ENCODE measurements at places on chromosomes 13 and 19. TPM values are rescaled to one million over a fixed set of nuclear protein-coding genes. Genes with fewer than 3 reads are reported as not detected.

DNA sequence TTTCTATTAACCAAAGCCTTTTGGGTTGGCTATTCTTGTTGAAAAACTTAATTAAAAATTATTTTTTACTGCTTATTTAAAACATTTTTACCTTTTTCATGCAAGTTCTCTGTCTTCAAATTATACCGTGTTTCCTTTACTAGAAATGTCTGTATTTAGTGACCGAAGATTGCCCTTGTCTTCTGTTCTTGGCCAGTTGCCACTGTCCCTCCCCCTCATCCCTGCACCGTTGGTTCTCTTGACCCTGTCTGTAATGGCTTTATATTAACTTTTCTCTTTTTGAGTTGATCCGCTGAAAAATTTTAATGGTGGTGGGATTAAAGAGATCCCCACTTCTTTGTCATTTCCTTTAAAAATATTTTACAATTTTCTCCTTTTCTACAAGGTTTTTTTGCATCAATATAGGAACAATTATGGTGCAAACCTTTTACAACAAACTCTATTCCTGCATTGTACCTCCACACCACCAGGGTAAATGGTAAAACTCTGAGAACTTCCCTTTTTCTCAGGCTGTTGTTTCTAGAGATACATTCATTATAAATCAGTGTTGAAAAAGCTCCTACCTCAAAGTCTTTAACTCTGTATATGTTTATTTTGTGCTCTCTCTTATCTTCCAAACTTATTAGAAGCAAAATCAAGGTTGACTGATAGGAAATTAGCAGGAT, 12.9 kb upstream of the RNF113B start:
- DNase-seq = no peak

PRR22 gene
- total RNA-seq = 5.9 TPM

DHDH gene
- 1.8 TPM for total RNA-seq

- DNase-seq = no peak
Measured at GRCh38 chr13:41696163-41697003, 239.0 kb downstream of the RGCC start.

DNA sequence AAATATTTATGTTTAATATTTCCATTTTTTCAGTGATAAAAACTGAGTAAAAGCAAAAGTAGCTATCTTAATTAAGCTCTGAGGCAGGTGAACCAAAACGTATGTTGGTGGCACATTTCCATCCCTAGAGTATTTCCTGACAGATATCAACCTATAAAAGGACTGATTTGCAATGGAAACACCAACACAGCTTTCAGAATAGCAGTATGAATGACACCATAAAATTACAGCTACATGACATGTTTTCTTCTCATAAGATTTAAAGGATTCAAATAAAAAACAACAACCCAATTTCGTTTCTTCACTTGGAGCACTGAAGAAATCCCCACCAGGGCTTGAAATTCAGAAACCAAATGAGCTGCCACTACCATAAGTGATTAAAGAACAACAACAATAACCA, 194.4 kb downstream of the RFC3 start:
- DNase-seq = no peak

- DNase-seq = no peak
Measured at GRCh38 chr19:38033658-38034491, 126.9 kb downstream of the SIPA1L3 start.

CCDC169 gene
- 5.8 TPM for total RNA-seq

OR2Z1 gene
- not detected for total RNA-seq

TDRD12 gene
- 0.29 TPM for total RNA-seq

ZNF560 gene
- total RNA-seq = not detected

GRCh38 chr13:93248627-93249047, 22.0 kb downstream of the GPC6 start:
- DNase-seq = peak; percentile 47

UBE2L5 gene
- total RNA-seq = not detected

DNA sequence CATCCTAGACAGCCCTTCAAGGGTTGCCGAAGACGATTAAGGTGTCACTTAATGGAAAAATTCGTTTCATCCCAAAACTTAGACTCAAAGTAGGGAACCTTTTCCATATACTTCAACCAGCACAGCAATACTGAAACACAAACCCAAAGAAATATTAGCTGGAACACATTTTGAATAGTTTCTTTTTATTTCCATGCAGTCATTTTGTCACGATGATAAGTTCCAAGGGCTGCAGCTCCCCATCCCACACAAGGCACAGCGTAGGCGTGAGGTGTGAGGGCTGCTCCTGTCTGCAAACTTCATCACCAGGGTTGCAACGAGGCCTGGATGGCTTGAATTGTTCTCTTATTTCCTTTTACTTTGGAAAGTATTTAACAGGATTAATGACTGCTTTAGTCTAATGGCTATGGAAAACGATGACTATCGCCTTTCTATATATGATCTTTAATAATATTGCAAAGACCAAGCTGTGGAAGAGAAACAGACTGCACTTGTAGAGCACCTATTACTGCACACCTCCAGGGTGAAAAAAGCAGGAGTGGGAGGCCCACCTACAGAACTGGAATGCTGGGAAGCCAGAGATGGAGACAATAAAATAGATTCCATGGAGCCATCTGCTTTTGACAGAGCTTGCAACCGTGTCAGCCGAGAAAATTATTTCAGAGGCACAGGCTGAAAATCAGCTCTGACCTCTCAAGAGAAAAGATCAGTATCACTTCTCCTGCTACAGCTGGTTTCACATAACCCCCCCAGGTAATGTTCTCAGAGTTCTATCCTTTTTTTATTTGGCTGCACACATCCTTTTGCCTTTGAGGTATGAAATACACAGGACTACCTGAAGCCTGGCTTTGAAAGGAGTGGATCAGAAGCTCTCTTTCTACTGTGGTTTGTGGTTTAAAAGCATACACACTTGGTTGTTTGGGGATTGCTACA, 274.5 kb upstream of the NBEA start:
- DNase-seq = no peak

FFAR3 gene
- total RNA-seq = not detected

DNA sequence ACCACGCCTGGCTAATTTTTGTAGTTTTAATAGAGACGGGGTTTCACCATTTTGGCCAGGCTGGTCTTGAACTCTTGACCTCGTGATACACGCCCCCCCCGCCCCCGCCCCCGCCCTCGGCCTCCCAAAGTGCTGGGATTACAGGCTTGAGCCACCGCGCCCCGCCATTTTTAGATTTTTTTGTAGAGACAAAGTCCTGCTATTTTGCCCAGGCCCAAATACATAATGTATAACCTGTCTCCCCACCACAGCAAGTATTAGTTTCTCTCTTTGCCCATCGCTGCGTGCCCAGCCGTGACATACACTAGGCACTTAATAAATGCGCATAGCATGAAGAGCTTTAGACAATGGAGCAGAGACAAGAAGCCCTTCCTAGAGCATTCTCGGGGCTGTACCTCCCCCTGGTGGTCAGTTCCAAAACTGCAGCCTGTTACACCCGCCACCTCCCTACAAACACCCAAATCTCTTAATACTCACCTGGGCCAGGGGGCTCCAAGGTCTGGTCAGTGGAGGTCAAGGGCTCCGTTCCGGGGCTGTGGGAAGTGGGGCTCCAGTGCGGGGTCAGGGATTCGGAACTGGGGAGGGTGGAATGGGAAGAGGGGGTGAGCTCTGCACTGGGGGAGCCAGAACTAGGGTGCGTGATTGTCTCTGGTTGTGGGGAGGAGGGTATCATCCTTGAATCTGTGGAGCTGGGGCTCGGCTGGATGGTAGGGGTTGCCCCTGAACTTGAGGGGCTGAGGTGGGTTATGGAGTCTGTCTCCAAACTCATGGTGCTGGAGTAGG, 22.5 kb downstream of the IQCN start:
- DNase-seq = peak; percentile 70

- no peak for DNase-seq
Measured at GRCh38 chr13:21039097-21039800, 22.1 kb downstream of the LATS2 start.

ZNF208 gene
- not detected for total RNA-seq

DNA sequence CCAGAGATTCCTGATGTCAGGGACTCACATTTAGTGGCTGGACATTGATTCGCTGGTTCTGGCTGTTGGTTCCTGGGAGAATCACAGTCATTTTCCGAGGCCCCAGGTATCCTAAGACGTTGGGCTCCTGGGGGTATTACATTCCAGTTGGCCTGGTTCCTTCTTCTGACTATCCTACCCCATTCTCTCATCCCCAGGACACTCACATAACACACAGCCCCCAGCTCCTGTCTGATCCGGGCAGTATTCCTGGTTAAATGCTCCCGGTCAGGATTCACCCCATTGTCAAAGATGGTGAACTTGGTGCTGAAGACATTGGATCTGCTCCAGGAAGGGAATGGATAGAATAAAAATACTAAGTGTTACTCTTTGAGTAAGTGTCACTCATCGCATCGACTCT, 11.5 kb downstream of the PPP1R15A start:
- no peak for DNase-seq

DNA sequence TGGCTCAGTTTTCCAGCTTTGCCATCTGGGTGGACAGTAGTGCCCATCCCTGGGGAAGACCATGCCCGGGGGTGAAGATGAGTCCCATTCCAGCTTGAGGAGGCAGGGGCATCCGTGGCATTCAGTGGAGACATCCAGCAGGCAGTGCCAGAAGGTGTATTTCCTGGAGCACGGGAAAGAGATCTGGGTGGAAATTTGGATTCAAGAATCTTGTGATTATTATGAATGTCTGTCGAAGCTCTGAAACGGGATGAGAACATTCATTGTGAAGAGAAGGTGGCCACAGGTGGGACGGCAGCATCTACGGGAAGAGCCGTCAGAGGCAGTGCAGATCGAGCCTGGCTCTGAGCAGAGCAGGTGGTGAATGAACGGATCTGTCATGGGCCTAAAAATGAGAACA, 167.3 kb upstream of the RNF113B start:
- no peak for DNase-seq

SMIM44 gene
- not detected for total RNA-seq

ZNF43 gene
- 77.2 TPM for total RNA-seq

GRCh38 chr19:1117654-1118053, 13.9 kb downstream of the GPX4 start:
- DNase-seq = no peak

DNA sequence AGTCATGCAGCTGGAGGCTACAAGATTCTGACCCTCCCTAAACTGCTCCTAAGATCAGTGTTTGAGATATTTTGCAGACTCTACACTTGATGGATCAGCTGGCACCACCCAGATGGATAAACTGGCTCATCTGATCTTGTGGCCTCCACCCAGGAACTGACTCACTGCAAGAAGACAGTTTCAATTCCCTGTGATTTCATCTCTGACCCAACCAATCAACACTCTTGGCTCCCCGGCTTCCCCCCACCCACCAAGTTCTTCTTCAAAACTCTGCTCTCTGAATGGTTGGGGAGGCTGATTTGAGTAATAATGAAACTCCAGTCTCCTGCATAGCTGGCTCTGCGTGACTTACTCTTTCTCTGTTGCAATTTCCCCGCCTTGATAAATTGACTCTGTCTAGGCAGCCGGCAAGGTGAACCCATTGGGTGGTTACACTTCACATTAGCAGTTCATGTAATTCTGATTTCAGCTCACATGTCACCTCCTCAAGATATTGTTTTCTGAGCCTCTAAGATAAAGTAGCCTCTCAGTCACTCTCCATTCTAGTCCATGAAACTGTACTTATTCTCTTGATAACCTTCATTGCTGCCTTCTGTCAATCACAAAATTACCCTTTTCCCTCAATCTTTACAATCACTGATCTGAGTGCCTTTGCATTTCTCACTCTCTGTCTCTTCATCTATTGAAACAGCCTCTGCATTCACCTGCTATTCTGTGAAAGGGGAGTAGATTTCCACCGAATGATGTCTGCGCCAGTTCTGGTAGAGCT, 9.9 kb upstream of the FPR3 start:
- DNase-seq = no peak

GPR4 gene
- not detected for total RNA-seq

- DNase-seq = no peak
Measured at GRCh38 chr19:18203408-18203862, 407 bp downstream of the RAB3A start.

FREM2 gene
- total RNA-seq = 75.3 TPM

DNA sequence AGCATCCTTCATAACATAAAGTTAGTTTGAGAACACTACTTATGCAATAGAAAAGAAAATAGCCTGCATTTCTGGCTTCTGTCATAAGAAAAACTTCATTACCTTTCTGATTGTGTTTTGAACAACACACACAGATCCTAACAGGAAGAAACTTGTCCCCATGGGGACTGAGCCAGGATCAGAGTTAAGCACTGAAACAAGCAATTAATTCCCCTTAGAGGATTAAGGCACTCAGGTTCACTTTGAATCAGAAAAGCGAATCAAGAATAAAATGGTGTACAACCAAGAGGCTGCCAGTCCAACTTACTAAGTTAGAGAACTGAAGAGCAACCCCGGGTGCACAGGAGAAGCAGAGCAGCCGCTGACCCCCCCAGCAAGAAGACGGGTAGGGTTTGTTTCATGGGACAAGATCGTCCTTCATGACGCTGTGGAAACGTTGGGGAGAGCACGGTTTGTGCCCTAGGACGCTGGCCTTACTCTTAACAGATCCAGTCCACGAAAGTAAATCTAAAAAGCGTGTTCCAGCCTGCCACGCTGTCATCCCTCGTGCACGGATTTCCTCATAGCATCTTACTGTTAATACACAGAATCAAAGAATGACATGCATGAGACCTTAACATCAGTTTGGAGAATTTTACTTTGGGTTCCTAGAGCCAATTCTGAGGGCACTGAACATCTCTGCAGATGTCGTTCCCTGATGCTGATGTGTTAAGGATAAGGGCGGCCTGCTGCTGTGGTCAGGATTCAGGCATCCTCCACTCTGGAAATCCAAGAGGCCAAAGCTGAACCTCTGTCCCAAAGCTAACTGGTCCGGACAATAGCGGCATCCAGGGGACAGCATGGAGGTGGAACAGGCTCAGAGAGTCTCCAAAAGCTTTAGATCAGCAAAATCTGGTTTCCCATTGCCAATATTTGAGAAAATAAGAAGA, 46.4 kb downstream of the GGACT start:
- DNase-seq = no peak

PRTN3 gene
- not detected for total RNA-seq

PRODH2 gene
- 5.3 TPM for total RNA-seq

C19orf18 gene
- 1.8 TPM for total RNA-seq

GRCh38 chr13:89455741-89456140, 1784.6 kb downstream of the SLITRK5 start:
- no peak for DNase-seq

- DNase-seq = no peak
Measured at GRCh38 chr13:96165840-96166239, 75.9 kb downstream of the HS6ST3 start.

ARL11 gene
- 0.10 TPM for total RNA-seq

DNA sequence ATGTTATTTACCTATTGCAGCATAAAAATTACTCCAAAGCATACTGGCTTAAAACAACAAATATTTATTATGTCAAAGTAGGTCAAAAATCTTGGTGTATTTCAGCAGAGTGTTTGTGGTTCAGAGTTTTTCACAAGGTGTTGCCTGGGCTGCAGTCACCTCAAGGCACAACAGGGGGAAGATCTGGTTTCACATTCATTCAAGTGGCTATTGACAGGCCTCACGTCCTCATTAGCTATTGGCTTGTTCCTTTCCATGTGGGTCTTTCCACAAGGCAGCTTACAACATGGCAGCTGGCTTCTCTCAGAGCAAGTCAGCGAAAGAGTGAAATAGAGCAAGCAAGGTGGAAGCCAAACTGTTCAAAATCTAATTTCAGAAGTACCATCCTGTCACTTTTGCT, 602.9 kb downstream of the OLFM4 start:
- no peak for DNase-seq

HIF3A gene
- total RNA-seq = 37.6 TPM

- DNase-seq = no peak
Measured at GRCh38 chr13:48066310-48066989, 28.5 kb downstream of the MED4 start.

Data from progenitor cell of endocrine pancreas (in vitro differentiated cells).